ENCODE measurements at places on chromosomes 12 and 14.
A peak's percentile ranks its signal among the peaks of the same experiment; 100 is the strongest.

DNA sequence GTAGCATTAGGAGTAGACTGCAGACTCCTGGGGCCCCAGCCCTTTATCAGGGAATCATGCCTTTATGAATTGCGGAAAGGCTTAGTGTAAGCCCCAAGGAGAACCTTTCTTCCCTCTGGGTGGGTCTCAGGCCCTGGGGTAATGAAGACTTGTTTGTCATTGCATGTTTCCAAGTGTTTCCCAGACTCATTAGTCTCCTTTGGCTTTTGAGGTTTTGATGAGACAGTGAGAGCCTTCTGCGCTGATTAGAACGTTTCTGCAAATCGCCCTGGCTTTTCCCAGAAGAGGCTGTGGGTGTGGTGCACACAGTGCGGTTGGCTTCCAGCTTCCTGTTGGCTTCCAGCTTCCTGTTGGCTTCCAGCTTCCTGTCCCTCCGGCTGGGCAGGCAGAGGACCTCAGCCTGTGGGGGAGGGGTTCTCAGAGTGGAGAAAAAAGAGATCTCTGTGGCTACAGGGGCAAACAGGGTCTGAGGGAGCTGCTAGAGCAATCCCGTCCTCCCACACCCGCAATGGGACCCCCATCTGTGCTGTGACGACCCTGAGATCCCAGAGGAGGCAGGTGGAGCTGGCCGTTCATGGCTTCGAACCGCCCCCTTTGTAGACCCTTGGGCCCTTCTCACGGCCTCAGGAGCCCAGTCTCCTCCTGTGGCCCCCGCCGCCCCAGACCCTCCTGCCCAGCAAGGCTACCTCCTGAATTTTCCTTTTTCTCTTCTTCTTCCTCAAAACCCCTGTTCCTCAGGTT, 42.1 kb downstream of the GPR68 start:
- no peak for DNase-seq

GRCh38 chr14:94458096-94458495, 5.5 kb upstream of the SERPINA11 start:
- DNase-seq = no peak

GRCh38 chr12:111638556-111638955, 39.4 kb upstream of the ATXN2 start:
- DNase-seq = no peak

GRCh38 chr14:74908861-74909341, 14.2 kb downstream of the RPS6KL1 start:
- DNase-seq = no peak

GRCh38 chr12:109760930-109761921, 47.6 kb downstream of the FAM222A start:
- no peak for DNase-seq

GRCh38 chr12:66087365-66087943, 43.1 kb downstream of the LLPH start:
- DNase-seq = peak; percentile 26

- no peak for DNase-seq
Observed at GRCh38 chr12:10243818-10244520, 31.3 kb downstream of the GABARAPL1 start.

- no peak for DNase-seq
Observed at GRCh38 chr14:75167325-75167724, 9.1 kb downstream of the TMED10 start.

- DNase-seq = no peak
Observed at GRCh38 chr14:104284636-104285507, 146.5 kb downstream of the KIF26A start.

DNA sequence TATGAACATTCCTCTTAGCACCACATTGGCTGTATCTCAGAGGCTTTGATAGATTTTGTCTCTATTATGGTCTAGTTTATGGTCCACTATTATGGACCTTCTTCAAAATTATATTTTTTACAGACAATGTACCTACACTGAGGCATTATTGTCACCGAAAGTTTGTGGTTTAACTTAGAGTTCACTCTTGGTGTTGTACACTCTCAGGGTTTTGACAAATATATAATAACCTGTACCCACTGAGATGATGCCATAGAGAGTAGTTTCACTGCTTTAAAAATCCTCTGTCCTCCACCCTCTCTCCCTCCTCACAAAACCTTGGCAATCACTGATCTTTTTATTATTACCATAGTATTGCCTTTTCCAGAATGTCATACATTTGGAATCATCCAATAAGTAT, 528.2 kb downstream of the SLC6A15 start:
- no peak for DNase-seq

GRCh38 chr12:1592444-1593173, 1.8 kb downstream of the FBXL14 start:
- DNase-seq = peak; percentile 78

DNA sequence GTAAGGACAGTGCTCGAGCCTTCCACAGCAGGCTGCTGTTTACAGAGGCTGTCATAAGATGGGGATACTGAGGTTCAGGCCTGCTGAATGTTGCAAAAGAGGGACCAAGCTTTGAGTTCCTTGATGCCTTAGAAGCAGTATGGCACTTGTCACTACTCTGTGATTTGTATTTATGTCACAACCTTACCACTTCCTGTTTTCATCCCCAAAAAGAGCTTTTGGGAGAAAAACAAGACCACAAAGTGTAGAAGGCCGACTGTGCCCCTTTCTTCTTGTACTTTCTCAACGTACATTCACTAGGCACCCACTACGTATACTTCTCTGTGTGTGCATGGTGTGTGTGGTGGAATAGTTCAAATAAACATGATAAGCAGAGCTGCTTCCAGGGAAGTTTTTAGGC, 90.1 kb downstream of the DRAM1 start:
- DNase-seq = no peak

DNA sequence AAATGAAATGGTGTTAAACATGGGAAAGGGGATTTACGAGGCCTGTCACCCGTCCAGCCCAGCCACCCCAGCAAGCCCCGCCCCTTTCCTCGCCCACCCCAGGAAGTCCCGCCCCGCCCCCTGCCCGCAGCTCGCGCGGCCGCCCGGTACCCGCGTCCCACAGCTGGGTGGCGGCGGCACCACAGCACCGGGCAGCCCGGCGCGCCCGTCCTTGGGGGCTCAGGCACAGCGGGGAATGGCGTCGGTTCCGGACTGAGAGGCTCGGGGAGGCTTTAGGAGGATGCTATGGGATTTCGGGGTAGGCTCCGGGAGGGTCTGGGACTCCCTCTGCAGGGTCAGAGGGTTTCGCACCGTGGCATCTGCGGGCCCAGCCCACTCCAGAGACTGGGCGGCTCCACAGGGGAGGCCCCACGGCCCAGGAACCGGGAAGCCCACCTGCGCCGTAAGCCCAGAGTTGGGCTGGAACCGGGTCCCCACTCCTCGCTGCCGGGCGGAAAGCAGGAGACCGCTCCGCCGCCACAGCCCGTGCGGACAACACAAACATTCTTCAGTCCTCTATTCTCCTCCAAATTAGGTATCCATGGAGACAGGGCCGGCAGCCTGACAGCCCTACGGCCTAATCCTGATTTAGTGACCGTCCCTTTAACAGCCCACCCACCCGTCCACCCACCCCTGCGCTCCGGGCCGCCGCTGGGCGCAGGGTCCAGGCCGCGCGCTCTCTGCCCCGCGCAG, 1.4 kb downstream of the FIGNL2 start:
- no peak for DNase-seq

- no peak for DNase-seq
Observed at GRCh38 chr12:114669401-114670290, 14.3 kb downstream of the TBX3 start.

GRCh38 chr14:51929166-51929565, 60.2 kb upstream of the RTRAF start:
- DNase-seq = no peak

DNA sequence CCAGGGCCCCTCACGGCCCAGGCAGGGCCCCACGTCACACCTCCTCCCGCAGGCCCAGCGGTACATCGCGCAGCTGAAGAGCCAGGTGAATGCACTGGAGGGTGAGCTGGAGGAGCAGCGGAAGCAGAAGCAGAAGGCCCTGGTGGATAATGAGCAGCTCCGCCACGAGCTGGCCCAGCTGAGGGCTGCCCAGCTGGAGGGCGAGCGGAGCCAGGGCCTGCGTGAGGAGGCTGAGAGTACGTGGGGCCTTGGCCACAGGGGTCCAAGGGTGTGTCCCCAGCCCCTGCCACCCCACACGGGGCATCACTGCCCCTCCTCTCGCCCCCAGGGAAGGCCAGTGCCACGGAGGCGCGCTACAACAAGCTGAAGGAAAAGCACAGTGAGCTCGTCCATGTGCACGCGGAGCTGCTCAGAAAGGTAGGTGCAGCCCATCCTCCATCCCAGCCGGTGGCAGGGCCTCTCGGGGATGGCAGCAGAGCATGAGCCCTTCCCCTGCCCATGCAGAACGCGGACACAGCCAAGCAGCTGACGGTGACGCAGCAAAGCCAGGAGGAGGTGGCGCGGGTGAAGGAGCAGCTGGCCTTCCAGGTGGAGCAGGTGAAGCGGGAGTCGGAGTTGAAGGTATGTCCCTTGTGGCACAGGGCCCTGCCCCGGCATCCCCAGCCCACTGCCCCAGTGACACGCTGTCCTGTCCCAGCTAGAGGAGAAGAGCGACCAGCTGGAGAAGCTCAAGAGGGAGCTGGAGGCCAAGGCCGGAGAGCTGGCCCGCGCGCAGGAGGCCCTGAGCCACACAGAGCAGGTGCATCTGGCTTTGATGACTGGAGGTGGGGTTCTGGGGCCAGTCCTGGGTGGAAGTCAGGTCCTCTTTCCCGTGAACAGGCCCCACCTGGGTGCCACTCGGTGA, 20.9 kb downstream of the HIP1R start:
- no peak for DNase-seq

GRCh38 chr12:88834226-88834625, 254.0 kb upstream of the KITLG start:
- no peak for DNase-seq

- DNase-seq = no peak
Observed at GRCh38 chr12:61996717-61997116, 263.5 kb upstream of the USP15 start.

GRCh38 chr14:50750323-50750722, 80.6 kb downstream of the NIN start:
- no peak for DNase-seq

DNA sequence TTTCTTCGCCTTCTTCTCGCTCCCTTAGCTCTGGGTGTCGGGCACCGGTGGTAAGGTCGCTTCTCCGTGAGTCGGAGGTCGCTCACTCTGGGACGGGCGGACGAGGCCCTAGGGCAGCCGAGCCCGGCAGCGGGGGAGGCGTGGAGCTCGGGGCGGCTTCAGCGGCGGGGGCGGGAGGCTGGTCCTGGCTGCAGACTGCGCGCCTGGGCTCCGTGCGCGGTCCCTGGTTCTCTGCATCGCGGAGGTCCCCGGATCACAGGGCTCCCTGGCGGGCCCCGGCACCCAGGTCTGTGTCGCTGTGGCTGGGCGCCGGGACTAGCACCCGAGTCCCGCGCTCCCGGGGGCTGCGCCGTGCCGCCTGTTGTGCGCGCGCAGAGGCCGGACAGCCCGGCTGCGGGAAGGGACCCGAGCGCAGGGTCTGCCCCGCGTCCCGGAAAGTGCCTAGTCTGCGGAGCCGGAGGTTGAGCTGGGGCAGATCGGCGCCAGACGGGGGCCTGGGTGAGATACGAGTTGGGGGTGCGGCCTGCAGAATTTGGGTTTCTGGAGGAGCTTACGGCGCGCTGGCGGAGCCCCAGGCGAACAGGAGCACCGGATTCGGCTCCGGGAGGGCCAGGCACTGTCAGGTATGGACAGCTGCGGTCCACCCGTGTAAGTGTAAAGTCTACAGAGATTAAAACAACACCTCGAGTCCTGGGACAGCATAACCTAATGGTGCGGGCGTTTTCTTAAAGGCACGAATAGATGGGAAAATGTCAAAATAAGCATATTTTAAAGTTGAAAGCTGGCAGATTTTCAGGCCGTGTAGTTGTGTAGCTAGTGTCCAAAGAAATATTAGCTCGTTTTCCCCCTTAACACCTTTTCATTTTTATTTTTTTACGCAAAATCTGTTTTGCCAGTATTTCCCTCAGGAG, 713 bp downstream of the FRMD6 start:
- DNase-seq = peak; percentile 40

GRCh38 chr14:53696217-53696965, 260.2 kb downstream of the BMP4 start:
- DNase-seq = no peak

DNA sequence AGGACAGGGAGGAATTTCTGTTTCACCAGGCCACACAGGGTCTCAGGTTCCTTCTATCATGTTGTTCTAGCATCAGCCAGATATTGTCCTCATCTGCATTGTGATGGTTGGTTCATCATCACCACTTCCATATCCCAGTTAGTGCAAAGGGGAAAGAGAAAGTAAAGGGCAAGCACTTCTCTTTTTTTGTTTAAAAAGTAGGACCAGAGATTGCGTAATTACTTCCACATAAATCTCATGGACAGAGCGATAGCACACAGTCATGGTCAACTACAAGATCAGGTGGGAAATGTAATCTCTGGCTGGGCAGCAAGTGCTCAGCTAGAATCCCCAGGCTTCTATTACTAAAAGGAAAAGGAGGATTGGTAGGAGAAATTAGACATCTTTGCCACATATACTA, 155.1 kb downstream of the KIF21A start:
- no peak for DNase-seq

DNA sequence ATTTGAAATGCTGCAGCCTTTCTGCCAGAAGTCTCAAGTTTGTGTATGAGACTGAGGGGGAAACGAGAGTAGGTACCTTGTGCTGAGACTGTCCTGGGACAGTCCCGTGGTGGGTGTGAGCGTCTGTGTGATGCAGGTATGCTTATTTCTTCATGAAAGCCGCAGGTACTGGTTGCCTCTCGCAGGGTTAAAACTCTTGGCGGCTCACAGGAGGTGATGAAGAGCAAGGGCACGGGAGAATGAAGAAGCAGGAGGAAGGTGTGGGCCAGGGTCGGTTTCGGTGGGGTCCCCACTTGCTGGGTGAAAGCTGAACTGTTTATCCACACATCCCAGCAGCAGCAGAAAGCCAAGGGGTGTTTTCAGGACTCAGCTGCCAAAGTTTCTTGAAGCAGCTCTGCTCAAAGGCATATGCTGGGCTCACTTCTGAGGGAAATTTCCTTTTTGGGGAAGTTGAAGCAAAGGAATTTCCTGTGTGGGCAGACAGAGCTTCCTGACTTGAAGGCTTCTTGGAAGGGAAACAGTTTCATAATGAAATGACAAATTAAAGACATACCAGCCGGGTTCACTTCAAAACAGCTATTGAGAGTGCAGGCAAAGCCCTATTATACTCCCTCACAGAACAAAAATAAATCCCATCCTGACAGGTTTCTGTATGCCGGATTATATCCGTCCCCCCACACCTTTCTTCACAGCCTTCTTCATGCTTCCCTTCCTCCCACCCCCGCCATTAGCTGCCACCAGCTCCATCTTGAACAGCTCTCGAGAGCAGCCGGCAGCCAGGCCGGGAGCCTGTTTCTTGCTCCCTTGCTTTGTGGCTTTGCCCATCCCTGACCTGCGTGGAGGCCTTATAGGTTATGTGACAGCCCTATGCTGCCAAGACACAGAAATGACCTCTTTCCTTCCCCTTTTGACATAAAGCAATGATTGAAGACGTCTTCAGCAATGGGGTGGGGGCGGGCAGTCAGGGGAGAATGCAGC, 116.6 kb downstream of the ETV6 start:
- DNase-seq = no peak

DNA sequence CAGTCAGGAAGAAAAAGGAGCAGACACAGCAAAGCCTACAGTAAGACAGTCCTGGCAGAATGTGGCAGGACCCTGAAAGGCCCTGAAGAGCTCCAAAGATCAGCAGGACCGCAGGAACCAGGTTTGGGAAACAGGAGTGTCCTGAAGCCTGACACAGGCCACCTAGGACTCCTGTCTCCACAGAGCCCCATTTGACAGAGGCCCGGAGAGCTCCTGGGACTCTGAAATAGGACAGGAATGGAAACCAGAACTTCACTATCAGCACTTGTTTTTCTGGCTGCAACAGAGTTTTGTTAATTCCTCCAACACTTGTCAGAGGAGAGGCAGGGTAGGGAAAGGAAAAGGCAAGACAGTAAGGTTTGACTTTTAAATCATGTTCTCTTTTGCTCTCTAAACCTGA, 12.9 kb downstream of the STXBP6 start:
- DNase-seq = no peak
